ENCODE measurements at places on chromosomes 7 and 10. TPM values are rescaled to one million over a fixed set of nuclear protein-coding genes. Genes with fewer than 3 reads are reported as not detected.

DNA sequence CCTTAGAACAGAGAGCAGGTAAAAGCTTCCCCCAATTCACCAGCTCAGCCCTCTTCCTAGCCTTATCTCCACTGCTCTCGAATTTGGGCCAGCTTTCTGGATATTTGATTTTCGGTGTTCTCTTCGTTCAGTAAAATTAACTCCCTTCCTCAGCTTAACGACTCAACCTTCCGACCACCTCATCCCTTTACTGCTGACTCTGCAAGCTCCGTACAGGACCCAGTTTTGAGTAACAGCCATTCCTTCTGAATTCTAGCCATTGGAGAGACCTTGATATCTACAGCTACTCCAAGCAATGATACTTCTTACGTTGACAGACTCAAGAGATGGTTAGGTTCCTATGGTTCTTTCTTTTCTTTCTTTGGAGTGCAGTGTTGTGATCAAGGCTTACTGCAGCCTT is 65.8 kb downstream of the ATE1 start:
- no peak for DNase-seq

Gene ADAP1
- total RNA-seq = 33.3 TPM

DNA sequence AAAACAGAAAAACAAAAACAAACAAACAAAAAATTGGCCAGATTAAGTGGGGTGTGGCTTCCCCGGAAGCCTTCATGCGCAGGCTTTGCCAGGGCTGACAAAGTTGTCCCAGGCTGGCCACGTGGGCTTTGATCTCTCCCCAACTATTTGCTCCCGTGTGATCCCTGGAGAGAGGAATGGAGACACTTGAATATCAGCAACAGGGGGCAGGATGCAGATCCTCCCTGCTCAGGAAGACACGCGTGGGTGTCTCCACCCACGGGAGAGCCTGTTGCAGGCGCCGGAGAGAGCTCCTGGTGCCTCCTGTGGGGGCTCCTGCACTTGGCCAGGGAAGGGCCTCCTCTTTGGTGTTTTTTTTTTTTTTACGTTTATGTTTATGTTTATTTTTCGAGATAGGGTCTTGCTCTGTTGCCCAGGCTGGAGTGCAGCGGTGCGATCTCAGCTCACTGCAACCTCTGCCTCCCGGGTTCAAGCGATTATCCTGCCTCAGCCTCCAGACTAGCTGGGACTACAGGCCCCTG is 19.0 kb downstream of the TRIM56 start:
- DNase-seq = no peak

Gene TMEM213
- total RNA-seq = not detected

Gene CRPPA
- total RNA-seq = 0.26 TPM

Data from A172 (cell line).